ENCODE measurements at places on chromosomes 16 and 17. TPM values are rescaled to one million over a fixed set of nuclear protein-coding genes. Genes with fewer than 3 reads are reported as not detected.
A peak's percentile ranks its signal among the peaks of the same experiment; 100 is the strongest.

DNA sequence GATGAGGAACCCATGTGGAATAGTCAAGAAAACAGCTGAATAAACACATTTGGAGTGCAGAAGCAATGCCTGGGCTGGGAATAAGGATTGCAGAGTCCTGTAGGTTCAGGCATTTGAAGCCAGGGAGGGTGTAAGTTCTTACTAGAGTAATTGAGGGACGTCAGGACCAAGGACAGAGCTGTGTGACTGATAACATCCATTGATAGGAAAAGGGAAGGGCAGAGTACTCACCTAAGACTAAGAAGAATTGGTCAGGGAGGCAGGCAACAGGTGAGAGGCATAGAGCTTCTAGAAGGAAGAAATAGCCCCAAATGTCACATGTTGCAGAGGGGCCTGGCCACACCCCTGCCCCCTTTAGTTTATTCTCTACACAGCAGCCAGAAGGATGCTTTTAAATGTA lies 79.8 kb upstream of the TMEM132E start:
- DNase-seq, result no peak

DNA sequence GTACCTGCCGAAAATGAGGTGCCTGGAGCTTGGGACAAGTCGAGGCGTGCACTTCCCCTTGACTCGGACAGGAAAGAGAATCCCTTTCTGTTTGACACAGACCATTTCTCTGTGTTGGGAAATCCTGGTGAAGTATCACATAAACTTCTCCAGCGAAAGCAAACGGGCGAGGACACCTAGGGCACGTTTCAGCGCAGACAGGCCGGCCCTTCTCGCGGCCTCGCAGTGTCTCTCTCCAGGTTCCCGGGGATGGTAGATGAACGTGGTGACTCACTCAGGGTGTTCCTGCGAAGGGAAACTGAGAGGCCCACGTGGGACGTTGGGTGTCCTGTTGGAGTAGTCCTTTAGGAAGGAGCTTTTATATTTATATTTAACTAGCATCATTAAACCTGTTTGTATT lies 36.3 kb upstream of the ZNF750 start:
- DNase-seq, result no peak

DNA sequence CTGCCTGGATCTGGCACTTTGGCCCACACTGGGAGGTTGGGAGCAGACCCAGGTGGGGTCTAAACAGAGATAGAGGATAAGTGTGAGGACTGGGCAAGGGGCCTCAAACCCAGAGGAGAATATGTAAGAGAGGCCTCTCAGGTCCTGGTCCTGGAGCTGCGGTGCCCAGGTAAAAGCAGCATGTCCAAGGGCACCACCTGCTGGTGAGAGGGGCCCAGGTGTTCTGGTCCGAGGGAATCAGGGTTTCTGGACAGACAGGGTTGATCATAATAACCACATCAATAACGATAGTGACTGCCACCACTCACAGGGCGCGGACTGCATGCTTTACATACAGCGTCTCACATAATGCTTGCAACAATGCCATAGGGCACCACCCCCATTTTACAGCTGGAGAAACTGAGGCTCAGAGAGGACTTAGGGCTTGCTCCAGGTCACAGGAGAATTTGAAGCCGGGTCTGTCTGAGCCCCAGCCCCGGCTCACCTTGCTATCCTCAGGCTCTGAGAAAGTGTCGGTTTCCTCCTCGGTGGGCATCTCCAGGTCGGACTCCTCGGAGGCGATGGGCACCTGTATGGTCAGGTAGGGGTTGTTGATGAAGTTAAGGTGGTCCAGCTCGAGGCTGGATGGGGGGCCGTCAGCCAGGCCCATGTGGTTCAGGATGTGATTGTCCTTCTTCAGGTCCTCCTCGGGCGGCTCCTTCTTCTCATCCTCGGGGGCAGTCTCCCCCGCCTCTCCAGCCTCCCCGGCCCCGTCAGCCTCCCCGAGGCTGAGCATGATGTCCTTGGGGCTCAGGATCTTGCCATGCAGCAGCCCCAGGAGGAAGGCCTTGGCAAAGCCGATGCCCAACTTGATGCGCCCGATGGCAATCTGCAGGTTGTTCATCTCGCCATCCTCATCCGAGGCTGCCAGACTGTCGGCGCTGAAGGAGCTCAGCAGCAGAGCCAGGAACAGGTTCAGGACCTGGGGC lies 19.1 kb upstream of the CD79B start:
- DNase-seq, result no peak

DNA sequence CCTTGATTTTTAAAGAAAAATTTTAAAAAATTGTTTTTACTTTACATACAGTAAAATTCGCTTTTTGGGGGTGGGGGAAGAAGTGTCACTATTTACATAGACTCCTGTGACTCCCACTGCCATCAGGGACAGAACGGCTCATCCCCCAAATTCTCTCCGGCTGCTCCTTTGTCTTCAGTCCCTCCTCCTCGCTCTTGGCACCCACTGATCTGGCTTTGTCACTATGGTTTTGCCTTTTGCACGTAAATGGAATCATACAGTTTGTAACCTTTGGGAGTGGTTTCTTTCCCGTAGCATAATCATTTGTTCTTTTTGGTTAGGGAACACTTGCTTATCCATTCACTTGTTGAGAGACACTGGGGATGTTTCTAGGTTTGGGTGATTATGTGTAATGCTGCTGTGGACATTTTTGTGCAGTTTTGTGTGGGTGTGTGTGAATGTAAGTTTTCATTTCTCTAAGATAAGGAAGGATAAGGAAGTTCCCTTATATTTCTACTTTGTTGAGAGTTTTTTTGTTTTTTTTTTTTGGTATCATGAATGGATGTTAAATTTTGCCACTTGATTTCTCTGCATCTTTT lies 27.4 kb downstream of the RAB11FIP4 start:
- DNase-seq, result no peak

The ITGA2B gene
- polyA plus RNA-seq, result 6.4 TPM

DNA sequence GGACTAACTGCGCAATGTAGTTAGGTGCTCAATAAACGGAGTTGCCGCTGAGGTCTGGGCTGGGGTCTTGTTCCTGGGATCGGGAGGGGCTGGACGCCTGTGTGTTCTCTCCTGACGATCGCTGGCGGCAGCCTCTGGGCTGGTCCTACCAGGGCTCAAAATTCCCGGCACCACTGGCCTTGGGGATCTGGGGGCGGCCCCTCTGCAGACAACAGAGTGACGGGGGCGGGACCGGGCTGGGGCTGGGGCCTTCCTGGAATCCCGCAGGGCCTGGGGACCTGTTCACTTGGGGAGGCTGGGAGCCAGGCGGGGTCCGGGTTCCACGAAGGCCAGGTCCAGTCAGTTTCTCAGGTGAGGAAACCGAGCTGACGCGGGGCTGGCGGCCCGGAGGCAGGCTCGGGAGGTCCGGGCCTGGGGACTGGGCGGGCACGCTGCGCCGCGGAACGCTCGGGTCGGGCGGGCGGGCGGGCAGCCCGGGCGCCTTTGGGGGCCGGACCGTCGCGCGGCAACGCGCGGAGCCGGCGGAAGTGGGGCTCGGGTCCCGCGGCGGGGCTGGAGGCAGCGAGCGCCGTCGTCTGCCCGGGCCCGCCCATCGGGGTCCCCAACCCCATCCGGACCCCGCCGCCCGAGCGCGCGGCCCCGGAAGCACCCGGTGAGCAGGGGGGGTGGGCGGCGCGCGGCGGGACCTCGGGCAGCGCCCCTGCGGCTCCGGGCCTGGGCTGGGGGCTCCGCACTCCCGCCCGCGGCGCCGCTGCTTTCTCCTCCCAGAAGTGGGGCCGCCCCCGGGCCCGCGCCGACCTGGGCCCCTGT lies at the start of gene PIGQ:
PIGQ (plus strand) TSS at position 524 of the 810 bp plus-strand sequence. CDS start 4,107 bp downstream, outside the sequence.
- peak; percentile 45 for DNase-seq

GRCh38 chr17:32773856-32774694 lies 102.8 kb downstream of the MYO1D start:
- DNase-seq, result no peak

GRCh38 chr17:10352893-10353292 lies 19.9 kb downstream of the MYH13 start:
- DNase-seq, result no peak

DNA sequence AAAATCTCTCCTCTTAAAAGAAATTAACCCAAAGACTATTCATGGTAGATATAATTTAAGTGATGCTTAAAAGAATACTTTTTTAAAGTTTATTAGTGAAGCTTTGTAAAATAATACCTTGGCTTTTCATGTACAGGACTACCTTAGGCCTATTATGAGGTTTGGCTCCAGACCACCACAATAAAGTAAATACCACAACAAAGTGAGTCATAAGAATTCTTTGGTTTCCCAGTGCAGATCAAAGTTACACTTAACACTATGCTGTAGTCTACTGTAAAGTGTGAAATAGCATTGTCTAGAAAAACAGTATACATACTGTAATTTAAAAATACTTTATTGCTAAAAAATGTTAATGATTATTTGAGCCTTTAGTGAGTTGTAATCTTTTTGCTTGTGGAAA lies 31.7 kb downstream of the CLTC start:
- no peak for DNase-seq

DNA sequence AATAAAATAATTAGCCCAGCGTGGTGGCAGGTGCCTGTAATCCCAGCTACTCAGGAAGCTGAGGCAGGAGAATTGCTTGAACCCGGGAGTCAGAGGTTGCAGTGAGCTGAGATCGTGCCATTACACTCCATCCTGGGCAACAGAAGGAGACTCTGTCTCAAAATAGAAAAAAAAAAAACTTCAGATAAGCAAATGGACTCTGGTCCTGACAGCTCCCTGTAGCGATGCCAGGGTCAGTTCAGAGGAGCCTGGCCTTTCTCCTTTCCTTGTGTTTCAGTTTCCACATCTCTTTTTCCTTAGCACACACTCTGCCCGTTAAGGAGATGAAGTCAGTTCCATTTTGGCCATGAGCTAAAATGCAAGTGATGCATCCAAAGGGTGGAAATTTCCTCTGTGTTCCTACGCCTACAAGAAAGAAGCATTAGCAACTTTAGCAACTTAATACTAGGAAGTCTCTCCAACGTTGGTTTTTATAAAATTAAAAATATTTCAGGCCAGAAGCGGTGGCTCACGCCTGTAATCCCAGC lies 11.6 kb upstream of the GRB2 start:
- no peak for DNase-seq

- no peak for DNase-seq
Observed at GRCh38 chr17:72266112-72266775, 145.4 kb downstream of the SOX9 start.

Data from right lung (tissue), 10 donors.